ENCODE measurements at places on chromosomes 6 and 20. TPM values are rescaled to one million over a fixed set of nuclear protein-coding genes. Genes with fewer than 3 reads are reported as not detected.

The C6orf132 gene
- total RNA-seq, result not detected

The SGK2 gene
- 2.6 TPM for total RNA-seq

DNA sequence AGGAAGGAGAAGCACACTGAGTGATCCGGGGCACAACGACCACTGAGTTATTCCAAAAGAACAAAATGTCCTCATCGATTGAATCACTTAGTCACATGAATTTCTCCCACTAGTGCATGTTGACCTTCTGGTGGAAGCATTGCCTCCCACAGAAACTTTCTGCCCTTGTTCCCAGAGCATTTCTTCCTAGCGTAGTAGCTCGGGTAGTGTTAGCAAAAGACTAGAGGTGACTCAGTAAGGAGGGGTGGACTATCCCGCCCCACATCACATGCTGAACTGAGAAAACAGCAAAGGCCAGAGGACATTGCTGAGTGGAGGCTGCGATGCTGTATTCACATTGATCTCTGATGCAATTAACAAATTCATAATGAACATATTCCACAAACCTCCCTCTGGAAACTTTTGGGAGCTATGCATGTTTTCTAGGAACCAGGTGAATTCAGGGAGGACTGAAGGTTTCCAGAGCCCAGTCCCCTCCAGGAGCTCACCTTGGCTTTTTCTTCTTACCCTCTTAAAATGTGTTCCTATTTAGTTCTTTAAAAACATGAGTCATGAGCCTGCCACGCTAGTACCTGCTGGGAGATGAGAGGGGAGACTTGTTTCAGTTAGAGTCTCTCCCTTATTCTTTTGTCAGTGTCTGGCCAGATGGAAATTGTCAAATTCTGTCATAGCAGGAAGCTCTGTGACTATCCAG lies 507.9 kb downstream of the CDH26 start:
- no peaks in the 10 kb centered on the region for H3K27me3 ChIP-seq
- no peaks in the 10 kb centered on the region for H3K4me1 ChIP-seq
- no peak for DNase-seq

GRCh38 chr6:150271501-150272263 lies 97.1 kb upstream of the IYD start:
- H3K36me3 ChIP-seq, result no peaks in the 10 kb centered on the region
- no peaks in the 10 kb centered on the region for H3K27me3 ChIP-seq
- H3K4me1 ChIP-seq, result no peaks in the 10 kb centered on the region
- H3K27ac ChIP-seq, result no peak overlapping the region
- no peak for DNase-seq
- no peak overlapping the region for H3K4me3 ChIP-seq

GRCh38 chr20:25361287-25361683 lies 29.4 kb downstream of the ABHD12 start:
- no peaks in the 10 kb centered on the region for H3K4me1 ChIP-seq
- H3K27ac ChIP-seq, result no peak overlapping the region
- H3K27me3 ChIP-seq, result no peaks in the 10 kb centered on the region
- no peak overlapping the region for H3K4me3 ChIP-seq

DNA sequence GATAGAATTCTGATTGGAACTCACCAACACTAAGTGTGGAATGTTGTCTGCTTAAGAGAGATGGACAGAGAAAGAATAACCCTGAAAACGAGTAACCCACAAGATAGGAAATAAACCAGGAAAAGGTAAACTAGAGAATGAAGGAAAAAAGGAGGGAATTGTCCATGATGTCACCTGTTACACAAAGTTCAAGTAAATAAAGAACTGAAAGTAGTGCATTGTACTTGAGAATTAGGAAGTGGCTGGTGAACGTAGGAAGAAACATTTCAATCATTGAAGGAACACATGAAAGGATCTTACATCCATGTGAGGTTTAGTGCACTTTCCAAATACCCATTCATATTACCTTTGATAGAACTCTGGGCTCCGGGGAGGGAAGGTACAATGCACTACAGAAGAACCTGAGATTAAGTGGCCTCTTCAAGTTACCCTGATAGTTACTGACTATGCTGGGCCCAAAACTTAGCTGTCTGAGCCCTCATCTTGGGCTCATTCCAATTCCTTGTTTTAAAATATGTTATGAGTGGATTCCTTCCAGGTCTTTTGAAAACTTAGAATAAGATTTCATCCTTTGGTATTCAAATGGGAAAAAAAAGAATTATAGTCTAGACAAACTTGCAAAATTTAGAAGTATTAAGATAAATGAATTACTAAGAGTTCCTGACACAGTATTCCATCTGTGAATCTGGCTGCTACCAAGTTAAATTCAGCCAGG lies 1.1 kb upstream of the STX7 start:
- no peaks in the 10 kb centered on the region for H3K36me3 ChIP-seq
- peaks cover 10% of the 10 kb centered on the region for H3K4me1 ChIP-seq
- H3K27me3 ChIP-seq, result no peaks in the 10 kb centered on the region
- no peak for DNase-seq

DNA sequence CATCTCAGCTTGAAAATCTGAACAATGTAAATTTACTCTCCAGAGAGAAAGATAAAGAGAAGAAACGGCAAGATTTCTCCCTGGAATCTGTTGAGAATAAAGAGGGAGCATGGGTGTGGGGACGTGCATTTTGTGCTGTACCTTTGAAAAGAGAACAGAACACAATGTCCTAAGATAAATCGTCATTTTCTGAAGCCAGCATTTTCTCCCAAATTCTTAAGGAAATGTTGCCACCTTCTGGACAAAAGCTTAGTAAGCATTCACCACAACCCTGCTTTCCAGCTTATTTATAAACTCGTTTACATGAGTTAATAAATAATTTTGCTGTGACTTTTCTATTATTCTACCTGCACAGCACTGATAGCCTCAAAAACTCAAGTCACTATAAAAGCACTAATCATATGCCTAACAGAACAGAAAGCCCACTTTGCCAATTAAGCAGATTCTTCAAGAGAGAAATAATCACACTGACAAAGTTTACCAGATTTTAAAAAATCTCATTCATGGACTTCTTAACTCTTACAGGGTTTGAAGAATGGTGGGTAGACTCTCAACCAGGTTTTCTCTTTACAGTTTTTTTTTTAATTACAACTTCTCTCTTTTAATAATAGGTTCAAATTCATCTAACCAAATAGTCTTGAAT lies 155.8 kb downstream of the MBOAT1 start:
- no peaks in the 10 kb centered on the region for H3K4me1 ChIP-seq
- DNase-seq, result no peak
- H3K4me3 ChIP-seq, result no peak overlapping the region
- no peak overlapping the region for H3K27ac ChIP-seq

- no peak overlapping the region for H3K4me3 ChIP-seq
- H3K27me3 ChIP-seq, result no peaks in the 10 kb centered on the region
- H3K4me1 ChIP-seq, result no peaks in the 10 kb centered on the region
- H3K27ac ChIP-seq, result no peak overlapping the region
- peaks cover 73% of the 10 kb centered on the region for H3K36me3 ChIP-seq
Measured at GRCh38 chr6:158780246-158780884, 38.8 kb downstream of the EZR start.

Measured in naive thymus-derived CD4-positive, alpha-beta T cell (primary cell).